ENCODE measurements at places on chromosomes 1 and 21. TPM values are rescaled to one million over a fixed set of nuclear protein-coding genes. Genes with fewer than 3 reads are reported as not detected.

The SOAT1 gene
- total RNA-seq: 47.8 TPM

DNA sequence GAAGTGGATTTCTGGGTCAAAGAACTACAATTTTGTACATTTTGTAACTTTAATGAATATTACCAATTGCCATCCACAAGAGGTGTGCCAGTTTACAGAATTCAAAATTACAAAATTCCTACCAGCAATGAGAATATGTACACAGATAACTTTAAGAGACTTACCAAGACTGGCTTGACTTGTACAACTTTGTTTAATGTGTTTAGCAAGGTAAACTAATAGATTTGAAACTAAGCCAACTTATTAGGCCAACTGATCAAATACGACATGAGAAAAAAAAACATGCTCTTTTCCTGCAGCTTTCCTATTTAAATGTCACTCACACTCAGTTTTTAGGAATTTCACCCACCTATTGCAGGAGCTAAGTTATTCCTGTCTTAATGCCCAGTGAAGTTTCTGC, 11.4 kb downstream of the EXOC8 start:
- H3K4me3 ChIP-seq: no peak overlapping the region
- no peak for DNase-seq
- H3K27me3 ChIP-seq: no peaks in the 10 kb centered on the region
- no peak overlapping the region for H3K27ac ChIP-seq
- peaks cover 4% of the 10 kb centered on the region for H3K36me3 ChIP-seq
- H3K4me1 ChIP-seq: peaks cover 5% of the 10 kb centered on the region

DNA sequence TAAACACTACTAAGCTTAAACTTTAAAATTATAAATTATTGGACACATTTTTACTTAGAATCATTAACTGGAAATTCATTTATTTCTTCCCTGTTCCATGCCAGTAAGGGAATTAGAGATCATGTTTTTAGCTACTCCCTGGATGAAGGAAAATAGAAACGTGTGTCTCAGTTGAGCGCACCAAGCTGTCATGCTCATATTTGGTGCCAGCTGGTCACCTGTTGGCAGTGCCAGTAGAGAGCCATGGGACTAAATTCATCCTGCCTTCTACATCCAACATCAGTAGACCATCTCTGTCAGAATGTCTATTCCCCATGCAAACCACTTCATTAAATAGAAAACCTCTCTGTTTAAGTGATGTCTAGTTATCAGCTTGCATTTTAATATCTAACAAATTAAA, 17.4 kb upstream of the SLC22A15 start:
- H3K4me1 ChIP-seq: no peaks in the 10 kb centered on the region
- H3K36me3 ChIP-seq: no peaks in the 10 kb centered on the region
- DNase-seq: no peak
- peaks cover 45% of the 10 kb centered on the region for H3K27me3 ChIP-seq

GRCh38 chr1:3129133-3129490, 60.1 kb downstream of the PRDM16 start:
- no peaks in the 10 kb centered on the region for H3K36me3 ChIP-seq
- no peak overlapping the region for H3K27ac ChIP-seq
- no peaks in the 10 kb centered on the region for H3K4me1 ChIP-seq
- DNase-seq: no peak
